ENCODE measurements at places on chromosomes 2 and 18.

- no peak for DNase-seq
These were observed 227.8 kb upstream of the RBBP8 start for GRCh38 chr18:22705328-22705727.

DNA sequence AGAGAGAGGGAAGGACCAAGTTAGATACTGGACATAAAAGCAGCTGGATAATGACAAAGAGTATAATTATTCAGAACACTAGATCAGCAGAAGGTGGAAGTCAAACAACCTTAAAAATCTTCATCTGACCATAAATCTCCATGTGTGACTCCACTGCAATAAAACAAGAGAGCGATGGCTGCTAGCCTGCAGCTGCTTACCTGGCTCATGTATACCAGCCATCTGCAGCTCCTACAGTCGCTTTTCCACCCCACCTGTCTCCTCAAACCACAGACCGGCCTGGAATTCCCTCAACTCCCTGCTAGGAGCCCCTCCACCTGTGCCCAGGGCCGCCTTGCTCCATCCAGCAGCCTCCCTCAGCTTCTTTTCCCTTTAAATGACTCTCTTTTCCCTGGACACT lies 64.5 kb downstream of the SLC4A5 start:
- DNase-seq, result no peak

GRCh38 chr2:222203041-222203440 lies 95.8 kb downstream of the PAX3 start:
- no peak for DNase-seq

DNA sequence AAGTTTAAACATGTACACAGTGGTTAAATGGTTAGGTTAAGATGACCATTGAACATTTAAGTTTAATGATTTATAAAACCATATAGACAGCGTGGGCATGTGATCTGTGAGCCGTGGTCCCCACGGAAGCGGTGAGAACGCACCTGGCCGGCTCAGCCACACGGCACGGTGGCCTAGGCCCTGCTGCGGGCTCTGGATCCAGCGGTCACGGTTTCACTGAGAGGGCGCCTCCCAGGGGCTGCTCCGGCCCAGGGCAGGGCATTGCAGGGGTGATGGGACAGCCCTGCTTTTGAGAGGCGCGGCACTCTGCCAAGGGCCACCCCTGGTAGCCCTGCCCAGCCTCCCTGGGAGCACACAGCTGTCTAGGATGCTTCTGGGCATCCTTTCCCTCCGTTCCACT lies 124.9 kb downstream of the RGPD3 start:
- no peak for DNase-seq

DNA sequence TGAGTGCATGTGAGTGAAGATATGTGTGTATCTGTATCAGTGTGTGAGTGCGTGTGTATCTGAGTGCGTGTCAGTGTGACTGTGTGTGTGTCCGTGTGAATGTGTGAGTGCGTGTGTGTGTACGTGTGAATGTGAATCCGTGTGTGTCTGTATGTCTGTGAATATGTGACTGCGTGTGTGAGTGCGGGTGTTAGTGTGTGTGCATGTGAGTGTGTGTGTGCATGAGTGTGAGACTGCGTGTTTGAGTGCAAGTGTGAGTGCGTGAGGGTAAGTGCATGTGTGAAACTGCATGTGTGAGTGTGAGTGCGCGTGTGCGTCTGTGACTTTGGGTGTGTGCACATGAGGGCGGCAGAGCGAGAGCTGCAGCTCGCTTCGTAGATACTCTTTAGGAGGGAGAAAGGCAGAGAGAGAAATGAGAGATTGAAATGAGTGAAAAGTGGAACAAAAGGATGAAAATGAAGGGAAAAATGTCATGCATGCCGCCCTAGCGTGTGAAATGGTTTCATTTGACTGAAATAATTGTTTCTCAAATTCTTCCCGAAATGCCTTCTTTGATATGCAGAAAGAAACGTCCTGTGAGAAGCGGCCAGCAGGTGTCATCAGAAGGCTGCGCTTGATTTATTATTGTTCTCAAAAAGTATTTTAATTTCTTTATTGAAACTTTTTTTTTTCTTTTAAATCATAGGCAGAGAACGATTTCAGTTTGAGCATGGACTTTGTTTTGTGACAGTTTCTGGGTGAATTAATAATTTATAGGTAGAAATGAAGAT lies 25.6 kb downstream of the ZNF407 start:
- DNase-seq, result no peak

DNA sequence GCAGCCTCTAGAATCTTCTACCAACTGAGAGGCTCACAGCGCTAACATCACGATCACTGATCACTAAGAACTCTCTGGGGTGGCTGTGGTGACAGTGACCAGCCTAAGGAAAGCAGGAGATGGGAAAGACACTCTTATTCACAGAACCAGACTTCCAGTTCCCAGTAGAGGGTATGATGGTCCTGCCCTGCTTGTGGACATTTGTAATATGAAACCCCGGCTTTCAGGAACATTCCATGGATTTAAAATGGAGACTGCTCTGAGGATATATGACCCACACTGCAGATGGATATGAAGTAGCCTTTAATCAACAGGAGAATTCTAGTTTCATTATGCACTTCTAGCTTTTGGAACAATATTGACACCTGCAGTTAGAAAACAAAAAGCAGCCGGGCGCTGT lies 131.8 kb downstream of the AFF3 start:
- no peak for DNase-seq

GRCh38 chr2:24863641-24864040 lies 56.4 kb downstream of the ADCY3 start:
- no peak for DNase-seq

All from NCI-H345 (cell line).